AML-193 (cell line): ENCODE measurements at places on chromosomes 7 and 10.

DNA sequence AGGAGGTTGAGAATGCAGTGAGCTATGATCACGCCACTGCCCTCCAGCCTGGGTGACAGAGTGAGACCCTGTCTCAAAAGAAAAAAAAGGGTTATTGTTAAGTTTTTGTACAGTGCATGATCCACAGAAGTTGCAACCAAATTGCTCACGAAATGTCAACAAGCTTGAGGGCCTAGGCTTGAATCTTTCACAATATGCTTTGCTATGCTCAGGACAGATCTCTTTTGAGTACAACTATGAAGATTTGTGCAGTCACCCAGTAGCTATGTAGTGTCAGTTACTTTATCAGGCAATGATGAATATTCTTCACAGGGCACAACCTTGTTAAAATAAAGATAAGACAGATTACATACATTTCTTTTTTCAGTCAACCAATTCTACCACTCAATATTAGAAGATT is 109.2 kb downstream of the PRTFDC1 start:
- no peak for DNase-seq

DNA sequence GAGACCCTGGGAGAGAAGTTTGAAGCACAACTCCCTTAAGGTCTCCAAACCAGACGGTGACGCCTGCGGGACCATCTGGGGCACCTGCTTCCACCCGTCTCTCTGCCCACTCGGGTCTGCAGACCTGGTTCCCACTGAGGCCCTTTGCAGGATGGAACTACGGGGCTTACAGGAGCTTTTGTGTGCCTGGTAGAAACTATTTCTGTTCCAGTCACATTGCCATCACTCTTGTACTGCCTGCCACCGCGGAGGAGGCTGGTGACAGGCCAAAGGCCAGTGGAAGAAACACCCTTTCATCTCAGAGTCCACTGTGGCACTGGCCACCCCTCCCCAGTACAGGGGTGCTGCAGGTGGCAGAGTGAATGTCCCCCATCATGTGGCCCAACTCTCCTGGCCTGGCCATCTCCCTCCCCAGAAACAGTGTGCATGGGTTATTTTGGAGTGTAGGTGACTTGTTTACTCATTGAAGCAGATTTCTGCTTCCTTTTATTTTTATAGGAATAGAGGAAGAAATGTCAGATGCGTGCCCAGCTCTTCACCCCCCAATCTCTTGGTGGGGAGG is 10.8 kb downstream of the SERPINE1 start:
- DNase-seq = no peak

DNA sequence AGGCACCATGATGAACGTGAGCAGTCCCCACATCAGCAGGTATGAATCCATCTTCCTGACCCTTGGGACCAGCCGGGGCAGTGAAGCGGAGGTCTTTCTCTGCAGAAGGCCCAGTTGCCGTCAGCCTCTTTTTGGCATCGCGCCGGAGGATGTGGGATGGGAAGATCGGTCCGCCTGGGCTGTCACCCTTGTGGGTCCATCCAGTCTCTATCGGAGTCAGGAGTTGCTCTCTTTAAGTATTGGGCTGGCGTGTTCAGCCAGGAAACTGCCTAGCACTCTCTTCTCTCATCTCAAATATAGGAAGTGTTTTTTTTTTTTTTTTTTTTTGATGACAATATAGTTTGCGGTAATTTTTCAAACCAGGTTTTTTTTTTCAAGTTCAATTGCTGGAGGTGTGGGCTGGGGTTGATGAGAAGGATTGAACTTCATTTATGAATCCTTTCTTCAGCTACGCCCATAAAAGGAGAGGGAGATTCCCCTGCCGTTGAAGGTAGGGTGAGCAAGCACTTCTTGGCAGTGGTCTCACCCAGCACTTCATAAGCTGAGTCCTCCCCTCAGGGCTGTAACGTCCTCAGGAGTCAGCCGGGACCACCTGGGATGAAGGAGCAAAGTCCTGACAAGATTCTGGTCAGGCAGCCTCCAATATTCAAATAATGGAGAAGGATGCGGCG is at the start of gene IL2RA:
TSS of gene IL2RA (minus strand) at position 267 of the 671 bp plus-strand sequence. CDS start at position 51, 216 bp downstream.
- DNase-seq = peak; percentile 43

DNA sequence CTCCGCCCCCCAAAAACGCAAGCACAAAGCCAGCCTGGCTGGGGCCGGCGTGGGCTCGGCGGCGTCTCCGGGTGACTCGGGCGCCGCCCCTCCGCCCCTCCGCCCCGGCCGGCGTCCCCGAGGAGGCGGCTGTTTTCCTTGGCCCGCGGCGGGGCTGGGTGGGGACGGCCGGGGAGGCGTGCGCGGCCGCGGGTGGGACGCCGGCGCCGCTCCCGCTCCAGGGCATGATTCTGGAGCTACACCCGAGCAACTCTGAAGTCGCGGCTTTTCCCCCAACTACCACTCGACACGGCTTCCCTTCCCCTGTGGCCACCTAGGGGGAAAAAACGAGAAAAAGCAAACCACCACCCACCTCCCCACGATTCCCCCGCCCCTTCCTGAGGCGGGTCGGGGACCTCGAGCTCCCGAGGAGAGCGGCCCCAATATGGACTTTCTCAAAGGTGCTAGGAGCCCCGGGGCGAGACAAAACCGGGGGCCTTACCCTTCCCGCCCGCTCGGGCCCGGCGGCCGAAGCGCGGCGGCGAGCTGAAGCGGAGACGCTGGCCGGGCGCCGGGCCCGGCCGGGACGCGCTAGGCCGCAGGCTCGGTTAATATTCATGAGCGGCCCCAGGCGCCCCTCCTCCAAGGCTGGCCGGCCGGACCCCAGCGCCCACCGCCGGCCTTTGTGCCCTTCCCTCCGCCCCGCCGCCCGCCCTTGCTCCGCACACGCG is 856 bp downstream of the ARHGAP21 start:
- no peak for DNase-seq

GRCh38 chr7:55527307-55527706 is 45.0 kb downstream of the VOPP1 start:
- no peak for DNase-seq

DNA sequence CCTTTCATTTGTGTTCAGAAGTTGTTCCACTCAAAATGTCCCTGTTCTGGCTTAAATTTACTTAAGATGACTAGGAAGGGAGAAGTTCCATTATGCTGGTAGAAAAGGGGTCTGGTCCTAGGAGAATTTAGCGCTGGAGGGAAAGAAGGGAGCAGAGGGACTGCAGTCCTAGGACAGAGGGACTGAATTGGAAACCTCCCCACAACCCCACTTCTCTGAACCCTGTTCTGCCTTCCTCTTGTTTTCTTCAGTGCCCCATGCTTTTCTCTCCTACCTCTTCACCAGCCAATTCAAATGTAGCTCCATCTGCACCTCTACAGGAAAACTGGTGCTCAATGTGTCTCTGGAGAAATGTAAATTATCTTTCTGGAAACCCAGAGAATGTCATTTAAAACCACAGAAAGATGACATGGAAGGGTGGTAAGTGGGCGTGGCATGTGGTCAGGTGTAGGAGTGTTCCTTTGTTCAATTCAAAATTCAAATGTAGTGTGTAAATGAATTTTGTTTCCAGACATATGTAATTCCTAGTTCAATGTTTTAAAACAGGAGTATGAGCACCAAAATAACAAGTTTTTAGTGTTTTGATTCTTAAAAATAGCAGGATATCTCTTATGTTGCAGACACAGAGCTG is 24.0 kb upstream of the RHOBTB1 start:
- DNase-seq = no peak

DNA sequence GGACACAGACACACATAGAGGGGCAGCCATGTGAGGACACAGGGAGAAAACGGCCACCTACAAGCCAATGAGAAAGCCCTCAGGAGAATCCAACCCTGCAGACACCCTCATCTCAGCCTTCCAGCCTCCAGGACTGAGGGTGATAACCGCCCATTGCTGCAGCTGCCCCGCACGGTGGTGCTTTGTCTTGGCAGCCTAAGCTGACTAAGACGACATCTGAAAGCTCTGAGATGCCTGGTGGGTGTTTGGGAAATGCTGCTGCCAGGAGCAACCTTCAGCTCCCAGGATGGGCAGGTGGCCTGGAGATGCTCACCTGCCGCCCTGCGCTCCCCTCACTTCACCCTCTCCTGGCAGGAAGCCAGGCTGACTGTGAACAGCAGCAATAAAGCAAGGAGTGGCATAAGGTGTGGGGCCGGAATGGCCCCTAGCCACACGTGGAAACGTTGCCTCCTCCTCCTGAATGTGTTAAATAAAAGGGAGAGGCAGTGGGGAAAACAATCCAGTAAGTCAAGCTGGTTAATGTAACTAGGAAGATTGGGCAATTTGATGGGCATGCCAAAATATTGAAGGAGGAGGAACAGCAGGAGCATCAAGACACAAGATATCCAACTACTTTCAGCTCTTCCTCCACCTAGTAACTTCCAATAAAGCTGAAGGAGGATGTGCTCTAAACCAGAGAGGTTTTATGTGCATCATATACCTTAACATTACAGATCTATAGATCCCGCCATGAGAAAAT is 121.5 kb downstream of the TNS3 start:
- no peak for DNase-seq

DNA sequence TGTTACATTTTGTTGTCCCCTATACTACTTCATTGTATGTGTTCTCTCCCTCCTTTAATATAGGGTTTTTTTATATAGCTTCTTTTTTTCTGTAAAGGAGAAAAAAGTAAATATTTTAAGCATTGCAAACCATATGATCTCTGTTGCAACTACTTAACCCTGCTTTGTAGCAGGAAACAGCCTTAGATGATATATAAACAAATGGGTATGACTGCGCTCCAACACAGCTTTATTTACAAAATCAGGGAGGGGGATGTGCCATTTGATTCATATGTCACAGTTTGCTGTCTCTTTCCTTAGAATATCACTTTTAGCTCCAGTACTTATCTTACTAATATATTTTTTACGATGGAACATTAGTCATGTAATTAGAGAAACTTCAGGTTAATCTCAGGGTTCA is 155.2 kb upstream of the GNAI1 start:
- DNase-seq = no peak

DNA sequence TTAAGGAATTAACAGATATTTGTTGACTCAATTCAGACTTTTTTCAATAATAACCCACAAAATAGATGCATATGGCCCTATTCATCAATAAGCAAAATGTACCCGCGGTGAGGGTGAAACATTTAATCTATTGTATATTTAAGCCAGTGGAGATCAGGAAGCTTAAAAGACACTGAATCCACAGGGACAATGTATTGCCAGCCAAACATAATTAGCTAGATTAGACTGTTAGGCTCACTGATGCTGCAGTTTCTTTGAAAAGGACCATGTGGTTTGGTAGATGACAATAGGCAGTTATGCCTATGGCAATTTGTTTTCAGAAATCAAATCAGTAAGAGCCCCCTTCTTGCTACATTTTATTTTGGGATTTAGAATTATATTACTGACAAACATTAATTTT is 87.3 kb upstream of the PLXDC2 start:
- DNase-seq = no peak

GRCh38 chr10:133165556-133166503 is 5.8 kb downstream of the KNDC1 start:
- DNase-seq = no peak

GRCh38 chr7:20539201-20539600 is 76.3 kb upstream of the ABCB5 start:
- DNase-seq = peak; percentile 13

- DNase-seq = no peak
Observed at GRCh38 chr7:74439541-74439940, 14.2 kb upstream of the GTF2IRD1 start.

- no peak for DNase-seq
Observed at GRCh38 chr7:51220226-51220625, 96.4 kb downstream of the COBL start.

DNA sequence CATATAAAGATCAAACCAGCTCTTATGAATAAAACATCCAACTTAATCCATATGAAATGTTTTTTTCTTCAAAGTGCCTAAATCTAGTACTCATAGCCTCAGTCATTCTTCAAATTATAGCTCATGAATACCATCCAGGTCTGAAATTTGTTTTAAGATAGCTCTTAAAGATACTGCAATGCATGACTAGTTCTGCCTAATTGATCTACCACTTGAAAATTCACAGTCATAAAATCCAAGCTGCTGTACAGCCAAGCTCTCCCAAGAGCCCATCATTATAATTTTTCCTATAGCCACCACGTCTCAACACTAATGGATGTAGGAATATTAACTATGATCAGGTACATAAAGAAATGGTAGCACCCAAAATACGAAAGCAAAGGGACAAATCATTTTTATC is 87.9 kb upstream of the RNF148 start:
- no peak for DNase-seq

GRCh38 chr10:114908896-114909295 is 29.1 kb upstream of the TRUB1 start:
- DNase-seq = no peak

- no peak for DNase-seq
Observed at GRCh38 chr7:122746948-122747347, 44.2 kb upstream of the RNF148 start.

DNA sequence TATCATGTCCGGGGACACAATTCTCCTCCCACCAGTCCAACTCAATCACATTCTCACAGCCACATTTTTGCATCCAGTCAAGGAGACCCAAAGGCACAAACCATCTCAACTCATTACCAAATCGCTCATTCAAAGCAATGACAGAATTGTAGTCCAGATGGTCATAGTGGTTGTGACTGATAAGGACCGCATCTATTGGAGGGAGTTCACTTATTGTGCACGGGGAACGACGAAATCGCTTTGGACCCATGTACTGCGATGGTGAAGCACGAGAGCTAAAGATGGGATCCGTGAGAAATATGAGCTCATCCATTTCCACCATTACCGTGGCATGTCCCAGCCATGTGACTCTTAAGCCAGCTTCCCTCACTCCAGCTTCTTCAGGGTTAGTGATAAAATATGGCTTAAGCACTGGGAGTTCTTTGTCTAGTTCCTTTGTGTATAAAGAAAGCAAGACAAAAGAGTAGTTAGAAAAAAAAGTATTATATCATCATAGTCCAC is 29.1 kb downstream of the NAPEPLD start:
- DNase-seq = no peak

DNA sequence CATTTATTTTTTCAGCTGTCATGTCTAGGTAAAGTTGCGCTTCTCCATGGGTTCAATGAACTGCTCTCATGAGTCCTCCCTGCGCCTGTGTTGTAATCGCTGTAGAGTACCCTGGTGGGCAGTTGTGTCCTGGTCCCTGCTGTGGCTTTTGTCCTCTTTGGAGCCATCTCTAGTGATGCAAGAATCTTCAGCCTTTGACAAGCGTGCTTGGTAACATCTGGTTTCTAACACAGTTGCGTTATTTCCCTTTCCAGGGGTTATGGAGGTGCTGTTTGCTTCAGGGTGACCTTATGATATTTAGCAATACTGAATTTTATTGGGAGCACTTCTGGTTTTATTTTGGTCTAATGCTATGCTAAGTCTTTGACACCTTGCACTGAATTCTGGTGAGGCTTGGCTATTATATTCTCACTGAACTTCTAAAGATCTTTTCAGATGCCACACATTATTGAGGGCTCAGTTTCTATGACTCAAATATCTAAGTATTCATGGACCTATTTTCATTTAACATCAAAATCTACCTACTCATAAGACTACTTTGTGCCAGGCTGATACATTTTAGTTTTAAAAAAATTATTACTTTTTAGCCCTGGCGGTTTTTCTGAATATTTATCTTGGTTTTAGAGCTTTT is 88.6 kb downstream of the FANK1 start:
- DNase-seq = peak; percentile 4
